ENCODE measurements at places on chromosomes 16 and 17.

- DNase-seq: no peak
Observed at GRCh38 chr17:19296786-19297778, 59.9 kb downstream of the EPN2 start.

DNA sequence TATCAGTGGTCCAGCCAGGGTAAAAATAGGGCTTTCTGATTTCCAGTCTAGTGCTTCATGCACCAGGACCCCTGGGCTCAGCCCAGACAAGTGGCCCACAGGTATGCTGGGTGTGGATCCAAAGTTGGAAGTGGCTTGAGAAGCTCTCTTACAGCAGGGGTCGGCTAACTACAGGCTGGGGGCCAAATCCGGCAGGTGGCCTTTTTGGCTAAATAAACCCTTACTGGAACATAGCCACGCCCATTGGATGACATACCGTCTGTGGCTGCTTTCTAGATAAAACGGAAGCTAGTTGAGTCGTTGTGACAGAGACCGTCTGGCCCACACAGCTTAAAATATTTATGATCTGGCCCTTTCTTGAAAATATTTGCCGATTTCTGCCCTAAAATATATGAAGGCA, 119.0 kb upstream of the CDC42EP4 start:
- no peak for DNase-seq

DNA sequence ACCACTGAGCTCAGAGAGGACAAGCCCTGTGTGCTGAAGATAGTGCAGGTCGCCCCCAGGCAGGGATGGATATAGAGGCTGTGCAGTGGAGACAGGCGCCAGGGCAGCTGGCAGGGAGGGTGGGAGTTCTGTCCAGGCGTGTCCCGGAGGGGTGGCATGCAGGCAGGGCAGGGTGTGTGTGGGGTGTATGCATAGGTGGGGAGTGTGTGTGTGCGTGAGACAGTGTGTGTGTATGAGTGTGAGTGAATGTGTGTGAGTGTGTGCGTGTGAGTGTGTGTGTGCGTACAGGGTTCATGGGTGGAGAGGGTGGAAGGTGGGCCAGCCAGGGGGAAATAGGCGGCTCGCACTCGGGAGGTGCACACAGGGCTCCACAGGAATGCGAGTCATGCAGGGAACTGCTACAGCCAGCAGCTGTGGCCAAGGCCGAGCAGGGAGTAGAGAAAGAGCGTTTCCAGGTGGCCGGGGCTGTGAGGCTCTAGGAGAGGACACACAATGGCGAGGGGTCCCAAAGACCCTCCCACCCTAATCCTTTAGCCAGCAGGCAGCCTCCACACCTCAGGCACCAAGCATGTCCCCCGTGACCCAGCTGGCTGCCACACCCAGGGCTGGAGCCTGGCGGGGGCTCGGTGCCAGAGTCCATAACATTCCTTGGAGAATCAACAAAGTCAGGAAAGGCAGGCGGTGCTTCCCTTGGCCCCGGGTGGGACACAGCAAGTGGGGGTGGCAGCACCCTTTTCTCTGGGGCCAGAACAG, 4.6 kb downstream of the PLCD3 start:
- DNase-seq: no peak

DNA sequence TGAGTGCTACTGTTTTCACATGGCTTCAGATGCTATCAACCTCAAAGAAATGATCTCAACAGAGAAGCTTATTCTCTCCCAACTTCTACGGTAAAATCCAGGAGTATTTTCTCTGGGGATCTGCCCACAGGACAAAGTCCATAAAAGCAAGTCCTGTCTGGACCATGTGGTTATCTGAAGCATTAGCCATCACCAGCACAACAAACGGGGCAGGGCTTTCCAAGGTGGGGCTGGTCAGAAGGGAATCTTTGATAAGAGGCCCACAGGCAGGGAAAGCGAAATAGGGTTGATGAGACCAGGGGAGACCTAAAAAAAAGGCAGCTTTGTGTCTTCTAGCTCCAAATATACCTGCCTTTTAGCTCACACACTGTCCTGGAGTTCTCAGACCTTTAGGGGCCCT, 38.7 kb upstream of the CACNG3 start:
- DNase-seq: no peak

- no peak for DNase-seq
Observed at GRCh38 chr17:55453839-55454557, 32.4 kb upstream of the MMD start.

DNA sequence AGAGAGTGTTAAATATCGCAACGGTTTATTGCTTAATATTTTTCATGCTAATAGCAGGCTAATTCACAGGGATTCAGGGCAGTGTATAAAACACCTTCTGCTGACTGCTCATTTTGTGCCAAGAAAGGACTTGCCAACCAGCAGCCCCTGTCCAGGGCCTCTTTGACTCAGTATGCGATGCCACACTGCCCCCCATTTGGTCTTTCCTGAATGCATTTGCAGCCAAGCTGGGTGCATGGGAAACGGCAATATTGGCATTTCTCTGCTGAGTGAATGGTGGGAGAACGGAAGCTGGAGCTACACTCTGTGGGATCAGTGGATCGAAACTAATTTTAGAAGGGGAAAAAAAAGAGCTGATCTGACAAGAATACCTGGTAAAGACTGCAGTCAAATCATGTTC, 152.9 kb upstream of the C16orf82 start:
- no peak for DNase-seq

- peak; percentile 13 for DNase-seq
Observed at GRCh38 chr16:79012671-79013434, 587.7 kb downstream of the MAF start.

DNA sequence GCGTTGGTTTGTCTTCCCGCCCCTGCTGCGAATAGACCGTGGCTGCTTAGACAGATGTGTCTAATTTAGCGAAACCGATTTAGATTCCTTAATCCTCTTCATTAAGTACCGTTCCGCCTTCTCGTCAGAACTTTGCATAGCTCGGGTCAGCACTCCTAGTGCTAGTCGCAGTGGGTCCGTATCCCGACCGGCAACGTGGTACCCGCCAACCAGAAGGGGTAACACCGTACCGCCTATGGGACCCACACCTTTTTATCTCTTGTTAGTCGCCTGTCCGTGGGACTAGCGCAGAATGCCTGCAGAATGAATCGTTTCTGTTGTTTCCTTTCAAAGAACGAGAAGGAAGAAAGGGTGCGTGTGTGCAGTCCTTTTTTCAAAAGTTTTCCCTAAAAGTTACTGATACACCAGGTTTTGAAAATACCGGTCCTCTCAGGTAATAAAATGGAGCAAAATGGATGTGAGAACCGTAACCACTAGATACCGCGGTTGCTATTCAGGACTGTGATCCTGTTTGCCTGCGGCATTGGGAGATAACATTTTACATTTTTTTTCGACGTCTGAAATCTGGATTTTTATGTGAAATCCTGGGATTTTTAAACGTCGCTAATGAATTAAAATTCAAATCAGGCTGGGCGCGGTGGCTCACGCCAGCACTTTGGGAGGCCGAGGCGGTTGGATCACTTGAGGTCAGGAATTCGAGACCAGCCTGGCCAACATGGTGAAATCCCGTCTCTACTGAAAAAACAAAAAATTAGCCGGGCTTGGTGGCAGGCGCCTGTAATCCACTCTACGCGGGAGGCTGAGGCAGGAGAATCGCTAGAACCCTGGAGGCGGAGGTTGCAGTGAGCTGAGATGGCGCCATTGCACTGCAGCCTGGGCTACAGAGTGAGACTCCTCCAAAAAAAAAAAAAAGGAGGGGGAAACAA, 998 bp upstream of the SRSF1 start:
- DNase-seq: no peak

- DNase-seq: no peak
Observed at GRCh38 chr17:59763861-59764260, 56.4 kb downstream of the VMP1 start.

DNA sequence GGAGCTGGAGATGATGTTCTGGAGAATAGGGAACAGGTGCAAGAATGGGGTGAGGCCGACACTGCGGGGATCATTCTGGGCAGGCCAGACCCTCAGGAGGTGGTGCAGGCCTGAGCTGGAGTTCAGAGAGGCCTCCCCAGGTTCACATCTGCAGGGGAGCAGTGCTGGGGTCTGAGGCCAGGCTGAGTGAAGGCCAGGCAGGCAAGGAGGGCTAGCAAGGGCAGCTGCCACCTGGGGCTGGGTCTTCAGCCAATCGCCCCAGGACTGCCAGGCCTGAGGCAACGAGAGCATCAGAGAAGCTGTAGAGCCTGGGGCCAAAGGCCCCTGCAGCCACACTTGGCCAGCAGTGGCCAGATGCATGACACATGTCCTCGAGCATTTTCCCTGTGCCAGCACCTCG, 14.5 kb downstream of the FOXN1 start:
- no peak for DNase-seq

- DNase-seq: no peak
Observed at GRCh38 chr17:45123930-45124796, 8.2 kb downstream of the PLCD3 start.

DNA sequence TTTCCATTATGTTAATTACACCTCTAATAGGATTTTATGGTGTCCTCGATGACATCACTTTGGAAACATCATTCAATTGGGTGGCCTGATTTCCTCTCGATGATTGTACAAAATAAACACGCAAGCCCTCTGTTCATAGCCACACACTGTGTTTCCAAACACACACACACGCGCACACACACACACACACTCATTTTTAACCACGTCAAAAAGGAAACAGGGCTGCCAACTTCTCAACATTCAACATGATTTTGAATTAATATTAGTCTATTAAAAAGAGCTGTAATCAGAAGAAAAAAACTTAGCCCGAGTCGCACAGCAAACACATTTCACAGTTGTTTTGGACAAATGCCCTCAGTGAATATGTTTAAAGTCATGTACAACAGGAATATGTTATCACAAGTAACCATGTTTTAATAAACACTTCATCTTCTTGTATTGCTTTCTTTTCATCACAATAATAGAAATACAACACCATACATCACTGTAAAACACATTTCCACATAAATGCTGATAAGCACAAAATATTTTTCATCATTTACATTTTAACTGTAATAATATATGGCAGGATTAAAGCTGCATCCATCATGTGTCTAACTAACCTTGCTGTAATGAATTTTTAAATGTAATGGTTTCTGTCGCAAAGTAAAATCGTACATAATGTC, 219.1 kb upstream of the IRX3 start:
- DNase-seq: no peak

- no peak for DNase-seq
Observed at GRCh38 chr16:69319381-69319780, 8.2 kb downstream of the VPS4A start.

GRCh38 chr17:3033248-3033640, 30.2 kb downstream of the OR1D5 start:
- DNase-seq: no peak

- DNase-seq: no peak
Observed at GRCh38 chr16:47026492-47026891, 53.0 kb upstream of the DNAJA2 start.

DNA sequence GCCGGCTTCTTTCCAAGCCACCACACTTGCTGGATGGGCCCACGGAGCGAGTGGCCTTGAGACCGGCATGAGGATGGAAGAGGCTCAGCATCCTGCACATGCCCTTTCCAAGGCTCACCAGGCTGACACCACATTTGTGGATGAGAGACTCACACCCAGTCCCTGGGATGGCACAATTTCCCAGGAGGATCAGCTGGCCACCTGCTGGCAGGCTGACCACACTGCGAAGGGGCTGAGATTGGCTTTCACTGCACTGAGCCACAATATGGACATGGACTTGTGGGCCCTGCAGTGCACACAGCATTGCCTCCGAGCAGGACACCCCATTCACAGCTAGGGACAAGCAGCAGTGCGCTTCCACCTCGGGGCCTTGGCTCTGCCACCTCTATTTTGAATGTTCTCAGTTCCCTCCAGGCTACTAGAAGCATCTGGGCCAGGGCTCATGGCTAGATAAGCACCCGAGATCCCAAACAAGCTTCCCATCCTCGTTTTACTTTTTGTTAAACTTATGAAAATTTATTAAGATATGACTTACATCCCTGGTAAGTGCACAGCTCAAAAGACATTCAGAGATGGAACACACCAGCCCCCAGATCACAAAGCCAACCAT, 25.3 kb upstream of the KSR1 start:
- no peak for DNase-seq

DNA sequence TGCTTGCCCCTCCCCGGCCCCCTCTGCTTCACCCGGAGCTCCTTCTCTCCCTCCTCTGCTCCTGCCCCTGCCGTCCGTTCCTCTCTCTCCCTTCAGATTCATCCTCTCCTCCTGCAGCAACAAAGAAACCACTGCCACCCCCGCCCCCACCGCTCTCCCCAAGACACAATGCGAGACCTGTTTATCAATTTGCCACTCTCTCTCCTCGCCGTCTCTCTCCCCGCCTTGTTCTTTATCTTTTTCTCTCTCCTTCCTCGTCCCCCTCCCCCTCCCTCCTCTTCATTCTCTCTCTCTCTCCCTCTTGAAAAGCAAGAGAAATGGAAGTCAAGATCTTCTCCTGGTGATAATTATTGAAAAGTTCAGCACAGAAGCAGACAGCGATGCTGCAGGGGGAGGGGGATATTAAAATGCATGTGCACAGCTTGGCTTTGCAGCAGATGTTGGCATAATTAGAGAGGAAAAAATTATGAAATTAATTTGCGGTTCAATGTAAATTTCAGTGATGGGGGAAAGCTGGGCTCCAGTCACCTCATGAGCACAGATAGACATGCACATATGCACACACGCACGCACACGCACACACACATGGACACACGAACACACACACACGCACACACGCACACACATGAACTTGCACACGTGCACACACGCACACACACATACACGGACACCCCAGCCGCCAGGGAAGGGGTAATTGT, 58.1 kb upstream of the CBFA2T3 start:
- DNase-seq: no peak

DNA sequence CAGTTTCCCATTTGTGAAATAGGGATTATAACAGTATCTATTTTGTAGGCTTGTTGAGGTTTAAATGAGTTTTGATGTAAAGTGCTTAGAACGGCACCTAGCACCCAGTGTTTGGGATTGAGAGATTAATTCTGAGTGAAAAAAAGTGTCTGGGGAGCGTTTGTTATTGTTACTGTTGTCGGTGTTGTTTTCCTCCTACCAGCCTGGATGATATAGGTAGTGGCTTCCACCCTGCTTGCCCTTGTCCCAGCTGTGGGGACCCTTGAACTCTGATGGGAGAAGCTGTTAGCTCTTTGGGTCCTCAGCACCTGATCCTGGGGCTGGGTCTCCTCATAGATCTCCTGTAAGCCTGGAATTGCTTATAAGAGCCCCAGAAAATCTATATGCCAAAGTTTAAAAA, 4.9 kb downstream of the FMNL1 start:
- no peak for DNase-seq

- DNase-seq: no peak
Observed at GRCh38 chr17:59401725-59402124, 70.3 kb downstream of the YPEL2 start.

GRCh38 chr16:26583803-26584202, 482.9 kb upstream of the C16orf82 start:
- no peak for DNase-seq

All from GM06990 (cell line).